ENCODE measurements at places on chromosomes 6 and 20.

GRCh38 chr6:21332660-21333059 lies 260.9 kb upstream of the SOX4 start:
- no peak for DNase-seq

DNA sequence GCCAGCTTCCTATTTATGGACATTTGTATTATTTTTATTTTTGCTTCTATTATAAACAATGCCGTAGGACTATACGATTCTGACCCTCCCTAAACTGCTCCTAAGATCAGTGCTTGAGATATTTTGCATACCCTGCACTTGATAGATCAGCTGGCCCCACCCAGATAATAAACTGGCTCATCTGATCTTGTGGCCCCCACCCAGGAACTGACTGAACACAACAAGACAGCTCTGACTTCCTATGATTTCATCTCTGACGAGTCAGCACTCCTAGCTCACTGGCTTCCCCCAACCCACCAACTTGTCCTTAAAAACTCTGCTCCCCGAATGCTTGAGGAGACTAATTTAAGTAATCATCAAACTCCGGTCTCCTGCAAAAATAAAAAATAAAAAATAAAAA lies 34.9 kb upstream of the TFAP2A start:
- DNase-seq, result no peak

DNA sequence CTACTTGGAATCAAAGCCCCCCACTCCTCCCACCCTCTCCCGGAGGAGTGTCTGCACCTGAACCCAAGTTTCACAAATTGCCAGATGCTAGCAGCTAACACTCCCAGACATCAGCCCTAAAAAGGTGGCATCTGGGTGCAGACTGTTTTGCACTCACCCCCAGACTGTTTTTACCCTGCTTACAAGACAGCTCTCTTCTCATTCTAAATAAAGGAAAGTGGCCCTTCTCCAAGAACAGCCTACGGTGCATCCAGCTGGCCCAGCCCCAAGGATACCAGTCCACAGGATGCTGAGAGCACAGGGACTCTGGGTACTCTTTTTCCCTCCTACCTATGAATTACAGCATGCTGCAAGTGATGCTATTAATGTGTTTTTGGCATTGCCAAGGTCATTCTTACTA lies 842.0 kb upstream of the FLRT3 start:
- DNase-seq, result no peak

DNA sequence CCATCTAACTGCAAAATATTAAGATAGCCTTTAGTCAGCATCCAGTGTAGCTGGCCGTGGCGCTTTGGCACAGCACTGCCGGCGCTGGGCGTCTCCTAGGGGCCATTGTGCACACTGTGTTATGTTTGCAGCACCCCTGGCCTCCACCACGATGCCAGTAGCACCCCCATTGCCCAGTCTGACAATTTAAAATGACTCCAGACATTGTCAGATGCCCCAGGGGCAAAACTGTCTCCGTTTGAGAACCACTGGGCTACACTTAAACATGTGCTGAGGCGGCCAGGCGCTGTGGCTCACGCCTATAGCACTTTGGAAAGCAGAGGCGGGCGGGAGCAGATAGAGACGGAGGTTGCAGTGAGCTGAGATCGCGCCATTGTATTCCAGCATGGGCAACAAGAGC lies 6.0 kb upstream of the MTG2 start:
- no peak for DNase-seq

DNA sequence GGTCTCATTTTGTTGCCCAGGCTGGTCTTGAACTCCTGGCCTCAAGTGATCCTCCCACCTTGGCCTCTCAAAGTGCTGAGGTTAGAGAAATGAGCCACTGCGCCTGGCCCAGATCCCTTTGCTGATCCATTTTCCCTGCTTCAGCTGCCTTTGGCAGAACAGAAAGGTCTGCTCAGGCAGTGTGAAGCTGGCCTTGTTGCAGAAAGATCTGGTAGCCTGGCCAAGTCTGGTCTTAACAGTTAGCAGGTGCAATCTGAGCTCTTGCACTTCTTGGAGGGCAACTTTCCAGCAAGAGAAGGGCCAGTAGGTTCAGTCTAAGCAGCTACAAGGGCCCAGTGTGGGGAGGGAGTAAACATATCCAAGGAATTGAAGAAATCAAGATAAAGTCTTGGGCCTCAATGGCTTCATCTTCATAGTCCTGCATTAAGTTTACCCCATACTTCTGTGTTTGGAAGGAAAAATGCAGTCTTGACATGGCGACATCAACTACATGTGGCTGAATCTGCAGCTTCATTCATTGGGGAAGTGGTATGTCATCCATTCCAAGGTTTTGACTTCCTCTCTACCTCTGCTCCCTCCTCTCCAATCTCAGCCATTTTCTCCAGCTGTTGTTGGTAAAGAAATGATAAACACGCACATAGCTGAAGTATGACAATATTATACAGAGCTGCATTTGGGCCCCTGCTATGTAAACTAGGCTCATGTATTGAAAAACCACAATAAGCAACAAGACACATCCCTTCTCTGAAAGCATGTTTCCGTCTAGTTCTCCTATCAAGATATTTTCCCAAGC lies 39.0 kb upstream of the NEDD9 start:
- DNase-seq, result no peak

DNA sequence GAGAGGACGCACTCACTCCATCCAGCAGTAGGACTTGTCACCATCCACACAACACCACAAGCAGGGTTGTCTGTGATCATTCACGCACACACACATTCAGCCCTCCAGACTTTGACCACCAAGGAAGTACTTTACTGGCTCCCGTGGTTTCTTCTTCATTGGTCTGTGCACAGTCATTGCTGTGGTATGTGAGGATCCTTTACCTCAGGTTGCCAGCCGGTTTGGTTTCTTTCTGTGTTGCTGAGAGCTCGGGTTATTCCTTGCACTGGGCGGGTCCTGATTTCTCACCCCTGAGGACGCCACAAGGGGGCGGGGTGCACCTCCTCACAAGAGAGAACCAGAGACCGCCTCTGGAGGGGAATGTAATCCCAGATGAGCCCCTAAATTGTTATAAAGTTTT lies 11.2 kb downstream of the SLC35A1 start:
- peak; percentile 84 for DNase-seq

GRCh38 chr20:36317675-36318074 lies 11.5 kb downstream of the DLGAP4 start:
- DNase-seq, result no peak

- DNase-seq, result no peak
Measured at GRCh38 chr6:166152660-166153059, 15.0 kb downstream of the TBXT start.

All from iPS DF 19.7 (cell line).